ENCODE measurements at places on chromosomes 12 and 14. TPM values are rescaled to one million over a fixed set of nuclear protein-coding genes. Genes with fewer than 3 reads are reported as not detected.

LAG3 gene
- 2.0 TPM for total RNA-seq

CFAP54 gene
- total RNA-seq: 0.62 TPM

UNC119B gene
- total RNA-seq: 24.3 TPM

GRCh38 chr12:56261503-56262232 is 3.5 kb upstream of the ANKRD52 start:
- peak; percentile 69 for DNase-seq

DNA sequence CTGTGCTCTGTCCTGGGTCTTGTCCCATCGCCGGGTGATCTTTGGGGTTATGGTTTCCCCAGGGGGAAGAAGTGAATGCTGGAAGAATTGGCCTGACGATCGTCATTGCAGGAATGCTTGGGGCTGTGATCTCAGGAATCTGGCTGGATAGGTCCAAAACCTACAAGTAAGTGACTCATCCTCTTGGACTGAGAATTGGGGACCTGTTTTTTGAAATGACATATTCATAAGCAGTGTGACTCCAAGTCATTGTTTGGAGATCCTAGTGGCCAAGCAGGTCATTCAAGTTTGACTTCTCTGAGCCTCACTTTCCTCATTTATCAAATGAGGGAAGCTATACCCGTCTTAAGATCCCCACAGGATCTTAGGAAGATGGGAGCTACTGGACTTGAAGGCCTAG is 25.8 kb downstream of the ERG28 start:
- DNase-seq: no peak

DNA sequence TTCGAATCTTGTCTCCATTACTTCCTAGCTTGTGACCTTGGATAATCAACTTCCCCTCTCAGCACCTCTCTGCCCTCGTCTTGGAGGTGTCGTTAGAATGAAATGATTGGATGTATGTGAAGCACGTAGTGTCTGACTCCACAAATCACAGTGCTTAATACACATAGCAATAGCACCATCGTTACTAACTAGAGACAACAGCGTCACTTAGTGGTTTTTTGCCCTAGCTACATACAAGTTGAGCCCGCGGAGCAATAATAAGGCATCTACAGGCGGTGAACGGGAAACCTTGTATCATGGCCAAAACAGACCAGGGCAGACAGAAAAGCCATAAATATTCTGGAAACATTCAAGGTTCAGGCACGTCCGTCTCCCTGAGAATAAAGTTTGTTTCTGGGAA is 154.9 kb downstream of the ASCL4 start:
- peak; percentile 22 for DNase-seq

DNA sequence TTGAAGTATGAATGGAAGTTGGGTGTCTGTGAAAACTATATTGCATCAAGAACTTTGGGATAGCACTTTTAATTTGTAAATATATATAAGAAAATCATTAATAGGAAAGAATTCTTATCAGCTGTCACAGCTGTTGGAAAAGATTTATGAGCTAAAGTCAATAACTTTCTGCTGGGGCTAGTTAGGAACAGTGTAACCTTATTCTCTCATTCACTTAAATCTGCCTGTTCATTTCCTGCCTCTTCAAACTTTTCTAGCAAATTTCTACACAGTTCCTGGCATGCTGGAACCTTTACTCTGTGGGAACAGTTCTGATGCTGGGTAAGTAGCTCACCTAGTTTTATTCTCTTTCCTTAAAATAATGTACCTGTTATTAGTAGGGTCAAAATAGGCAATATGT is 109.9 kb downstream of the SCN8A start:
- DNase-seq: no peak

GRCh38 chr14:33631441-33631840 is 319.4 kb downstream of the EGLN3 start:
- DNase-seq: no peak

- DNase-seq: no peak
Measured at GRCh38 chr12:24853094-24853493, 95.8 kb downstream of the BCAT1 start.

DNA sequence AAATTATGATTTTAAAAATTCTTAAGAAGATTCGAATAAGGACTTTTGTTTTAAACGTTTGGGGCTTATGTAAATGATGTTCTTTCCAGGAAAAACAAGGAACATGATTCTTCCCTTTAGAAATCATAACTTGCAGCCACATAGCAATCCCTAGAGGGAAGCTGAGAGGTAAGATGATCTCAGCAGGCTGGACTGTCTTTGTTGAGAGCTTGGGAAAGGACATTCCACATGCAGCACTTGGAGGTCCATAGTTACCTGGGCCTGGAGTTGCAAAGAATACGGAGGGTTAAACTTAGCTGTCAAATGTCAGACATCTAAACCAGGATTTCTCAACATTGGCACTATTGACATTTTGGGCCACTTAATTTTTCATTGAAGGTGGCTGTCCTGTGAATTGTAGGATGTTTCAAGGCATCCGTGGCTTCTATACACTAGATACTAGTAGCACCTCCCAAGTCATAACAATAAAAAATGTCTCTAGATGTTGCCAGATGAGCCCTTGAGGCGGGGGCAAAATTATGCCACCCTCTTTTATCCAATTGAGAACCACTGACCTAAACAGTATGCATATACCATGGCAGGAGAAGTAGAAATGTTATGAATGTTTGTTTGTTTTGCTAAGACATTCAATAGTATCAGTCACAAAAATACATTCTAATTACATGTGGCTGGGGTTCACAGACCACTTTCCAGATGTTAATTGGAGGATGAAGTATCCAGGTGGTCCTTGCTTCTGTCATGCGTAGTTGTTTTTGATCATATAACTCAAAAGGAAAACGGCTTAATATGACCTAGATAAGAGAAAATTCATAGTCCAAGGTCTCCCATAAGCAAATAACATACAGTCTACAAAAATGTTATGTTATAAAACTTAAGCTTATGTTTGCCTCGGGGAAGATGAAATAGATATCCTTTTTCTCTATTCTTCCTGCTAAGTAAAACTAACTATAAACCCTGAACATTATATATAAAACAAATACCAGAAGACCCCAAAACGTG is 30.5 kb downstream of the TTC6 start:
- DNase-seq: no peak

DNA sequence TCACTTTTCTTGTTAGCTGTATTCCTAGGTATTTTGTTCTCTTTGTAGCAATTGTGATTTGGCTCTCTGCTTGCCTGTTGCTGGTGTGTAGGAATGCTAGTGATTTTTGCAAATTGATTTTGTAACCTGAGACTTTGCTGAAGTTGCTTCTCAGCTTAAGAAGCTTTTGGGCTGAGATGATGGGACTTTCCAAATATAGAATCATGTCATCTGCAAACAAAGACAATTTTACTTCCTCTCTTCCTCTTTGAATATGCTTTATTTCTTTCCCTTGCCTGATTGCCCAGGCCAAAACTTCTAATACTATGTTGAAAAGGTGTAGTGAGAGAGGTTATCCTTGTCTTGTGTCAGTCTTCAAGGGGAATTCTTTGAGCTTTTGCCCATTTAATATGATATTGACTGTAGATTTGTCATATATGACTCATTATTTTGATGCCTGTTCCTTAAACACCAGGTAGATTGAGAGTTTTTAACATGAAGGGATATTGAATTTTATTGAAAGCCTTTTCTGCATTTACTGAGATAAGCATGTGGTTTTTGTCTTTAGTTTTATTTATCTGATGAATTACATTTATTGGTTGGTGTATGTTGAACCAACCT is 26.7 kb downstream of the CLECL1 start:
- no peak for DNase-seq

DNA sequence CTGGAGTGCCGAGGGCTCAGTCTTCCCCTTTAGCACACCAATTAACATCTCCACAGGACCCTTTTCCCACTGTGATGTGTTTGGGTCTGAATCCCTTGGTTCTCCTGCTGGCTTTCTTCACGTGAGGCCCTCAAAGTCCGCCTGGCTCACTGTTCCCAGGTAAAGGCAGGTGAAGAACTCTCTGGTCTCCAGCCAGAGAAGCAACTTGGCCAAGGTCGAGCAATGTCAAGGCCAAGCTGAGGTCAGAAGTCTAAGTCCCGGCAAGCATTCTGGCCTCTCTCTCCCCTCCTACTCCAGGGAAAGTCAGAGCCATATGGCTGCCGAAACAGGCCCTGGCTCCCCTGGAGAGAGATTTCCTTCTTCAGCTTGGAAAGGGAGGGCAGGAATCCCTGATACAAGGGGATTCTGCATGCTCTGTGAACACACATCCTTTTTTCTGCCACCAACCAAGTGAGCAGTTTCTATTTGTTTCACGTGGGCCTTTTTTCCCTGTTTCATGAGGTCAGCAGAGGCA is 61.4 kb upstream of the ESRRB start:
- DNase-seq: no peak

GRCh38 chr12:26416550-26416949 is 221.2 kb downstream of the SSPN start:
- DNase-seq: no peak

GRCh38 chr12:67434671-67435370 is 165.7 kb downstream of the CAND1 start:
- peak; percentile 99 for DNase-seq

GRCh38 chr12:122785503-122785902 is 11.1 kb downstream of the CCDC62 start:
- no peak for DNase-seq

Measured in astrocyte (in vitro differentiated cells and primary cell).